ENCODE measurements at places on chromosomes 7 and 10.

GRCh38 chr7:21427182-21427870 is 557 bp upstream of the SP4 start:
- H3K36me3 ChIP-seq: no peaks in the 10 kb centered on the region
- H3K4me1 ChIP-seq: no peaks in the 10 kb centered on the region
- peak; percentile 98 for DNase-seq
- peak overlapping the region; percentile 67 for H3K4me3 ChIP-seq
- H3K27ac ChIP-seq: peak overlapping the region; percentile 93

DNA sequence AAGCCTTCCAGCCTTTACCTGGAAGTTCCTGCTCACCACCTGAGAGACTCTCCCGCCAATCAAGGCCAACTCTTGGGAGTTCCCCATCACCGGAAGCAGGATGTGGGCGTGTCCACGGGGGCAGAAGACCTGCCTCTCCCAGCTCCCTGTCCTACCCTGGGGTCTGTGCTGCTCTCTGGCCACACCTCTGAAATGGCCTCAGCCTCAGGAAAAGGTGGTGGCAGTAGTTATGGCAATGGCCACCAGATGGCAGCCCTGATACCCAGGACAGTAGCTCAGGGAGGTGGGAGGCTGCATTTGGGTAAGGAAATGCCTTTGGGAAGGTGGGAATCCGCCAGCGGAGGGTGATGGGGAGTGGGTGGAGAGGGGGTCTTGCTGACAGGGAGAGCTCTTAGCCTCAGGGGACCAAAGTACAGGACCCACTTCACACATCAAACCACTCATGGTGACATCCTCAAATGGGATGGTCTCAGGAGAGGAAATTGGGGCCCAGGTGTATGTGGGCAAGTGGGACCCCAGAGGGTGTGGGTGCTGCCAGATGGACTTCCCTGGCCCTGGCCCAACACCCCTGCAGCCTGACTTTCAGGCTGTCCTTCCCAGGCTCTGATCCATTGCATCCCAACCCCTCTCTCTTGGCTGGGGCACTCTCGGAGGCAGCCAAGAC is 33.9 kb downstream of the KAZALD1 start:
- H3K36me3 ChIP-seq: no peaks in the 10 kb centered on the region
- DNase-seq: peak; percentile 38
- peaks cover 2% of the 10 kb centered on the region for H3K4me1 ChIP-seq

- H3K27me3 ChIP-seq: no peaks in the 10 kb centered on the region
- no peak overlapping the region for H3K4me3 ChIP-seq
- no peaks in the 10 kb centered on the region for H3K4me1 ChIP-seq
- H3K36me3 ChIP-seq: no peaks in the 10 kb centered on the region
- DNase-seq: no peak
Observed at GRCh38 chr7:159062569-159062968, 82.1 kb downstream of the VIPR2 start.

DNA sequence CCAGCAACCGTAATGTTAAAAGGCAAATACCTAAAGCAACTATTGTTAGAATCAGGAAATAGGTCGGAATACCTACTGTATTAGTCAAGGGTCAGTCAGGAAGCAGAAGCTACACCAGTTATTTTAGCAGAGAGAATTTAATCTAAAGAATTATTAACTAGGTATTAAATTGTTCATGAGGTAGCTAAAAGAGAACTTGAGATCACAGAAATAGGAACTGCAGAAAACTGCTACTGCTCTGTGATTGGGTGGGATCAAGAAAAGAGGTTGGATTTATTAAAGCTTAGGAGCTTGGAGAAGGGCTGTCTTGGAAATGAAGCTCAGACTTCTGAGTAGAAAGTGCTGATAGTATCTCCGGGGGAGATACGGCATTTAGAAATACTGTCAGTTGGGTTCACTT is 20.0 kb upstream of the ZNF438 start:
- DNase-seq: peak; percentile 62
- H3K4me1 ChIP-seq: no peaks in the 10 kb centered on the region
- no peak overlapping the region for H3K27ac ChIP-seq
- no peak overlapping the region for H3K4me3 ChIP-seq

GRCh38 chr10:95260397-95260881 is 30.4 kb downstream of the PDLIM1 start:
- DNase-seq: peak; percentile 74
- H3K36me3 ChIP-seq: no peaks in the 10 kb centered on the region
- no peaks in the 10 kb centered on the region for H3K27me3 ChIP-seq
- H3K4me3 ChIP-seq: no peak overlapping the region

DNA sequence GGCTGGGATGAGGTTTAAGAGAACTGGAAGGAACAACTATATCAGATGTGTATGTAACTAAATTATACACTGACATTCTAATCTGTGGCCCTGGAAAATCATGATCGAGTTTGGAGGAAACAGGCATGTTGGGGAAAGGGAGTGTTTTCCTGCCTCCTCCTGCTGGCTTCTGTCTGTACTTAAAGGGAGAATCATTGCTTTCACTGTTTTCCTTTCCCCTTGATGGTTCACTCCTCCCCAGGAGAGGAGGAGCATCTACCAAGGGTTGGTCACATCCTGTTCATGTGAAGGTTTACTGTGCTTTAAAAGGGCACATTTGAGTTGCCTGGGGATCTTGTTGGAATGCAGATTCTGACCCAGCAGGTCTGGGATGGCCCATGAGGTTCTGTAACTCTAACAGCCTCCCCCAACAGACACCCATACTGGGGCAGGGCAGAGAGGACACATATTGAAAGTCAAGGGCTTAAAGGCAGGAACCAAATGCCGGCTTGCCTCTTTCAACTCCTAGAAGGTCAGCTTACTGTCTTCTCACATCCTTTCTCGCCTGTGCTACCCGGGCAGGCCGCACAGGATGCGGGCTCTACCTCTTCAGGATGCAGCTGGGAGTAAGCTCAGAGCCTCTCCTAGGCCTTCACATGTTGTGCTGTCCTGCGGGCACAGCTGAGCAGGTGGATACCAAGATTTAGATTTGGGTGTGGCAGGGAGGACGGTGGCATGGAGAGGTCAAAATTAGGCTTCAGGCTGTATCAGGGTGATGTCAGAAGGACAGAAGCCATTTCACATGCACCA is 694.8 kb downstream of the KCNMA1 start:
- peaks cover 3% of the 10 kb centered on the region for H3K36me3 ChIP-seq
- H3K27me3 ChIP-seq: no peaks in the 10 kb centered on the region
- no peak overlapping the region for H3K27ac ChIP-seq
- H3K4me1 ChIP-seq: peaks cover 2% of the 10 kb centered on the region

DNA sequence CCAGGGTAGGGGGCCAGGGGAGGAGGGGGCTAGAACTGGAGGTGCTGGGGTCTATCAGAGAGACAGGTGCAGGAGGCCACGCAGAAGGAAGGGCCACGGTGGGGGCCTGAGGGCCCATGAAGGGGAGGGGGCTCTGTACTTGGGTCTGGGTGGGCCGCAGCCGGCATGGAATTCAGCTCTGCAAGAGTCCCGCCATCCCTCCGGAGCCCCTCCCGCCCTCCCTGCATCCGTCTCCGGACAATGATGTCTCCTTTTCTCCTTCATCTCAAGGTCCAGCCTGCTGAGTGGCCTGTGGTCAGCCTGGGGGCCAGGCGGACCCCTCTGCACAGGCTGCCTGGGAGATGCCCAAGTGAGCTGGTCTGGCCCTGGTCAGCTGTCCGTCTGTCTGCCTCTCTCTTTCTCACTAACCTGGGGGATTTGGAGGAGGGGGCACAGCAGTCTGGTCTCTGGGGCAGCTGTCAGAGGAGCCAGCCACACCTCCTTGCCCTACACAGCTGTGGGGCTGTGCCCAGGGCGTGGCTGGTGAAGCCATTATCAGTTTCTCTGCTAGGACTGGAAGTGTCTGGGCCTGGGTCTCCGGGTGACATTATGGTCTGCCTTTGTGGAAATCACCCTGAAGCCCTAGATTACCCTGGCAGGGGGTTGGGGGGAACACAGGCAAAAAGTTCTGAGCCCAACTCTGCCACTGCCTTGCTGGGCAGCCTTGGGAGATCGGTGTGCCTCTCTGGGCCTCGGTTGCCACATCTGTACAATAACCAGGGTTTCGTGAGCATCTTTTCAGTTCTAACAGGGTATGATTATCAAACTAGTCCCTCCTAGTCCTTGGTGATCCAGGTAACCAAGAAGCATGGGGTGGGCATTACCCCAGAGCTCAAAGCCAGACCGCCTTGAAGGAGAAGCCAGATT is 19.0 kb upstream of the HSPB1 start:
- no peak overlapping the region for H3K27ac ChIP-seq
- peaks cover 10% of the 10 kb centered on the region for H3K27me3 ChIP-seq
- no peaks in the 10 kb centered on the region for H3K36me3 ChIP-seq
- no peak for DNase-seq
- no peaks in the 10 kb centered on the region for H3K4me1 ChIP-seq
- H3K4me3 ChIP-seq: no peak overlapping the region

- H3K27ac ChIP-seq: no peak overlapping the region
- no peaks in the 10 kb centered on the region for H3K4me1 ChIP-seq
- H3K36me3 ChIP-seq: no peaks in the 10 kb centered on the region
- H3K27me3 ChIP-seq: no peaks in the 10 kb centered on the region
- no peak overlapping the region for H3K4me3 ChIP-seq
Observed at GRCh38 chr7:67696878-67697277, 700.2 kb downstream of the TYW1 start.

DNA sequence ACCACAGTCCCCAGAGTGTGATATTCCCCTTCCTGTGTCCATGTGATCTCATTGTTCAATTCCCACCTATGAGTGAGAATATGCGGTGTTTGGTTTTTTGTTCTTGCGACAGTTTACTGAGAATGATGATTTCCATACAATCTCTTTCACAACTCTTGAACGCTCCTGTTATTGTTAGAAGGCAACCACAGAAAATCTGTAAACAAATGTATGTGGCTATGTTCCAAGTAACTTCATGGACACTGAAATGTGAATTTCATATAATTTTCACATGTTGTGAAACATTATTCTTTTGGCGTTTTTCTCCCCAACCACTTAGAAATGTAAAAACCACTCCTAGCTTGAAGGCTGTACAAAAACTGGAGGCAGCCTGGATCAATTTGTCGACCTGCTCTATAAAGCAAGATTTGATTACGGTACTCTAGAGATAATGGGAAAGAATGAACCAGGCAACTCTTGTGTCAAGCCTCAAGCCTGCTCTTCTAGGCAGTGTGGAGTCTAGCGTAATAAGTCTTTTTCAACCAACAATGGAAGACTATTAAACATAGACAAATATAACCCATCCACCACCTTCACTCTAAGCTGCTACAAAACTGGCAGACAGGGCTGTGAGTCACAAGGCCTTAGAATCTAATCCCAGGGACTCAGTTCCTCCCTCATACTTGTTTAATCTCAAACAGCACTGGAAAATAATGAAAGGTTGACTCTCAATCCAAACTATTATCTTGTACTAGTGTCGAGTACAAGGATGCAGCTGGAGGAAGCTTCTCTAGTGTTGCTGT is 22.7 kb downstream of the ARL3 start:
- no peak overlapping the region for H3K4me3 ChIP-seq
- H3K36me3 ChIP-seq: no peaks in the 10 kb centered on the region

DNA sequence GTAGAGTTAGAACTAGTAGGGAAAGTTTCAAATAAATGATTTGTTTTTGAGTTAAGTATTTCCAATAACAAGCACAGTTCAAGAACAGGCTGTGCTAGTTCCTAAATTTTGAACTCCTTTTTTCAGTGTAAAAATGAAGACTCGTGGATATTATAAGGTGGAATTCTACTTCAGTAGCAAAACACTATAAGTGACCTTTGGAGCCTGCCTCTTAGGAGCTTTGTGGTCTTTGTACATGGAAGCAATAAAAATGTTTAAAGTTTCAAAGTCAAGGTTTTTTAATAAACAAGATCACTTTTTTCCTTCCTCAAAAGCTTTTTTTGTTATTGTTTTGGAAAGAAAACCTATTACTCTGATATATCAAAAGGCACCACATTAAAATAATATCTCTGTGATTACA is 292.4 kb upstream of the VWC2 start:
- DNase-seq: no peak
- H3K27ac ChIP-seq: no peak overlapping the region
- no peak overlapping the region for H3K4me3 ChIP-seq
- no peaks in the 10 kb centered on the region for H3K27me3 ChIP-seq
- H3K4me1 ChIP-seq: no peaks in the 10 kb centered on the region

DNA sequence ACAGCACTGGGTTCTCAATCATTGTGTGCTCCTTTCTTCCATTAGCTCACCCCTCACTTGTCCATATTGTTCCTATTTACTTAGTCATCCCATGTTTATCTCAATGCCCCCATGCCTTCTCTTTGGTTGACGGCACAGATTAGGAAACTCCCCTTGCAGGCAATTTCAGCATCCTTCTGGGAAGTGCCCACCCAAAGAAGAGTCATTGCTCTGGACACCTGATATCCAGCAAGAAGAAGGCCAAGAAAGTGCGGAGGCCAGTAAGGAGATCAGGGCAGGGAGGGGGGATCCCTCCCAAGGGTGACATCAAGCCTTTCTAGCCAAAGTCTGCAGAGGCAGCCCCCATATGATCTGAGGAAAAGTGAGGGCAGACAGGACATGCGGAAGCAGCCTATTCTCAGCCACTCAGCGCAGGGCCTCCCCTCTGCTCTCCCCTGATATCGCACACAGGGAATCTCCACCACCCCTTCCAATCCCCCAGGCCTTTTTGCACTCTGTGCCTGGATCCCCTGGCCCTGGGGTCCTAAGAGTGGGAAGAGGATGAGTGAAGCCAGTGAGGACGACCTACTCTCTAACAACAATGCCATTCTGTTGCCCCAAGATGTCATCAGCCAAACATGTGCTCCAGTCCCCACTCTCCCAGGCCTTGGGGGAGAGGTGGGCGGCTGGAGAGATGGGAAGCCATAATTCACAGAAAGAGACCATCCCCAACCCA is 1.8 kb downstream of the TRPV6 start:
- no peaks in the 10 kb centered on the region for H3K27me3 ChIP-seq
- no peak for DNase-seq
- no peaks in the 10 kb centered on the region for H3K4me1 ChIP-seq

GRCh38 chr10:129614341-129614740 is 147.3 kb downstream of the MGMT start:
- no peak for DNase-seq
- no peak overlapping the region for H3K4me3 ChIP-seq
- no peaks in the 10 kb centered on the region for H3K27me3 ChIP-seq
- no peaks in the 10 kb centered on the region for H3K36me3 ChIP-seq
- H3K27ac ChIP-seq: no peak overlapping the region
- no peaks in the 10 kb centered on the region for H3K4me1 ChIP-seq

DNA sequence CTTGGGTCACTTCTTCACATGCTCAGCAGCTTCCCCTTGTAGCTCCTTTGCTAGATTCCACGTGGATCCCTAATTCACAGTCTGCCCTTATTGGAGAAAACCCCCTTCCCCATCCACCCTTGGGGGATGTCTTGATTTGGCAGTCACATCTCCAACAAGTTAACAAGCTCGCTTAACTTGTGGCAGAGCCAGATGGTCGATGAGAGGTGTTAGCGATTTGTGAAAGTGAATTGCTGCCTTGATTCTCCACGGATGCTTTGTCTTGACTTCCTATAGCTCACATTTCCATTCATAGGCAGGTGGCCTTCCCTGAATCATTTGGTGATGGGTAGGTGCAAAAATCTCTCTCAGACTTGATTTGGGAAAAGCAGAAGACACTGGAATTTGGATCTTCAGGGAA is 387.9 kb downstream of the TCERG1L start:
- H3K27ac ChIP-seq: no peak overlapping the region
- H3K36me3 ChIP-seq: no peaks in the 10 kb centered on the region
- H3K27me3 ChIP-seq: no peaks in the 10 kb centered on the region
- H3K4me3 ChIP-seq: no peak overlapping the region
- DNase-seq: no peak

Data from fibroblast of lung (primary cell).